ENCODE measurements at places on chromosomes 2 and 18. TPM values are rescaled to one million over a fixed set of nuclear protein-coding genes. Genes with fewer than 3 reads are reported as not detected.
A peak's percentile ranks its signal among the peaks of the same experiment; 100 is the strongest.

- H3K4me1 ChIP-seq, result peaks cover 38% of the 10 kb centered on the region
- H3K27me3 ChIP-seq, result peaks cover 11% of the 10 kb centered on the region
- peak overlapping the region; percentile 61 for H3K27ac ChIP-seq
- peak; percentile 48 for DNase-seq
- no peaks in the 10 kb centered on the region for H3K36me3 ChIP-seq
- peak overlapping the region; percentile 53 for H3K4me3 ChIP-seq
Measured at GRCh38 chr2:239927424-239927981, 97.6 kb downstream of the NDUFA10 start.

- peak within 1 kb of the TSS; percentile 66 for H3K4me3 ChIP-seq
- H3K36me3 ChIP-seq, result no peaks in the 10 kb centered on the region
- no peak within 1 kb of the TSS for H3K27ac ChIP-seq
- peaks cover 33% of the 10 kb centered on the region for H3K4me1 ChIP-seq
- peak; percentile 22 for DNase-seq
Measured at GRCh38 chr18:49561289-49562193, at the start of gene LIPG. Gene LIPG (plus strand): TSS chr18:49562057. CDS start chr18:49562309, 252 bp downstream.

- no peak overlapping the region for H3K27ac ChIP-seq
- no peaks in the 10 kb centered on the region for H3K27me3 ChIP-seq
- DNase-seq, result no peak
- no peak overlapping the region for H3K4me3 ChIP-seq
- no peaks in the 10 kb centered on the region for H3K36me3 ChIP-seq
Measured at GRCh38 chr2:162579169-162579568, 235.2 kb downstream of the GCA start.

The LRRTM4 gene
- total RNA-seq, result not detected

DNA sequence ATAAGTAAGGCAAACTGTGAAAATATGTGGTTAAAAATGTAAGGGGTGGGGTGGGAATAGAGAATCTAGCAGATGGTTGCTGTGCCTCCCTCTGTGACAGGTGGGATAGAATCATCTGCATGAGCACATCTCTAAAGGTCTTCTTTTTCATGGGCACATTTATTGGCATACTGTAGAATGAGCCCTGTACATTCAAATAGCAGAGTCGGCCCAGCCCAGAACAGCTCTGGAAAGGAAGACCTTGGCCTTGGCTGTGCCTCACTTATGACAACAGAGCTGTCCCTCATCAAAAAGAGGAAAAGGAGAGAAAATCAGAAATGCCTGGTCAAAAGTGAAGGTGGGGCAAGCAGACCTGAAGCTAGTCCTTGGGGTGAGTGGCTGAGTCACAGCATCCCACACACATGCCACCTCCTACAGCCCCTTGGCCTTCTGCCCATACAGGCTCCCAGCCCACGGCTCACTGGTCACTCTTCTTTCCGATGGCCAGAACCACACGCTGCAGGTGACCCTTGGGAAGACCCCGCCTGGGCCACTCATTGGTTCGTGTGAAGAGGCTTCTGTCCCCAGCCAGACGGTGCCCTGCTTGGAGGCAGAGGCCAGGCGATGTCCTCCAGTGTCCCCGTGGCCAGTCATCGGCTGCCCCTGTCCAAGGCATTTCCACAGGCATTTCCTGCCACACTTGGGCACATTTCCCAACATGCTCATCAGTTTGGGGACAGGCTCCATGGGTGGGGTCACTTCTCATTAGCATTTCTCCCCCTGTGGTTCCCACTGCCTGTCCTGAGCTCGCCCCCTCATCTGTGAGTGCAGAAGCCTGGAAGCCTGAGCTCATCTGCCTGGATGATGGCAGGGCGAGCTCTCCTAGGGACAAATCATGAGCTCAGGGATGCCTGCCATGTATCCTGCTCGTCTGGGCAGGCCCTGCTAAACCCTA, 113.6 kb downstream of the MCFD2 start:
- H3K27ac ChIP-seq, result no peak overlapping the region
- no peaks in the 10 kb centered on the region for H3K27me3 ChIP-seq
- DNase-seq, result no peak
- H3K4me3 ChIP-seq, result no peak overlapping the region
- no peaks in the 10 kb centered on the region for H3K4me1 ChIP-seq

The MAP3K19 gene
- total RNA-seq, result not detected

DNA sequence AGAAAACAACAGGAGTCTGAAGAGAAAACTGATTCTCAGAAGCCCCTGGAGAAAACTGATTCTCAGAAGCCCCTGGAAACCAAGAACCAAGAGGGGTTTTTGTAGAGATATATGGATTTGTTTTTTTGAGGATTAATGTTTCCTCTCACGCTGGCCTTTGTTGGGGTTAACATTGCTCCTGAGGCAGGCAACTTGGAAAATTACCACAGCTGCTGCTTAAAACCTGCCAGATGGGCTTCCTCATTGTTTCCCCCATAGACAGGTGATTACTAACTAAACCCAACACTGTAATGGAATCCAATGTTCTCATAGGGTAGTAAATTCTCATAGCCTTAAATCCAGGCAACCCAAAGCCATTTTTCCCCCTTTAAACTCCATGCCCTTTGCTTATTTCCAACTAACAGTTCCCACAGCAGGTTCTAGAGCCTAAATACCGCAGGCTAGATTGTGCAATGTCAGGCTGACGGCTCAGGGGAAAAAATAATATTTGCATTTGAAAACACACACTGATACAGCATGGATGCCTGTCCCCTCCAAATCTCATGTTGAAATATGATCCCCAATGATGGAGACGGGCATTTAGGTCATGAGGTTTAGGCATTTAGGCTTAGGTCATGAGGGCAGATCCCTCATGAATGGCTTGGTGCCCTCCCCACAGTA, 272.3 kb upstream of the PKDCC start:
- peaks cover 2% of the 10 kb centered on the region for H3K27me3 ChIP-seq
- H3K4me1 ChIP-seq, result no peaks in the 10 kb centered on the region
- H3K4me3 ChIP-seq, result no peak overlapping the region
- no peaks in the 10 kb centered on the region for H3K36me3 ChIP-seq
- no peak for DNase-seq

GRCh38 chr18:45657357-45658335, 42.4 kb downstream of the SLC14A2 start:
- no peak overlapping the region for H3K4me3 ChIP-seq
- peak; percentile 29 for DNase-seq
- peaks cover 16% of the 10 kb centered on the region for H3K4me1 ChIP-seq
- peaks cover 5% of the 10 kb centered on the region for H3K27me3 ChIP-seq

DNA sequence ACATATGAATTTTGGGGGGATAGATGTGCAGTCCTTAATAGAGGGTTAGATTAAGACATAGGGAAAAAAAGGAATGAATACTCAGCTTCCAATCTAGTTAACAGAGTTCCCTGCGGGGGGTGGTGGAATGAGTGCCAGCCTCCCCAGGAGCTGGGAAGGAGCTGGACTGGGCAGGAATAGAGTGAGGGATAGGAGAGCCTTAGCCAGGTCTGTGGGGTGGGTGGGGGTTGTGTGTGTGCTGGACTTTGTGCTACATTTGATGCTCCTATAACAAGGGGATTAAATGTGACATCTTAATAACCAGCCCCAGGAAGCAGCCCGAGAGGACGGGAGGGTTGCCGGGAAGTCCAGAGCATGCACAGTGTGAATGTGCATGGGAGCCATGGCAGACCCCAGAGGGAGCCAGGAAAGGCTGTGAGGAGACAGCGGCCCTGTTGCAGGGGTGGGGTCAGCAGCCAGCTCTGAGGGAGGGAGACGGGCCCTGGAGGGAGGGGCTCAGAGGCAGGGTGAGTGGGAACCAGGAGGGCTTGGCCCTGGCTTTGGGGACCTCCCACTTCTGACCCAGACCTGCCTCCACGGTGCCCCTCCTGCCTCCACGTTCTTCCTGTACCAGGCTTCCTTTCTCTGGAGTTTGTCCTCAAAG, 3.6 kb upstream of the MBP start:
- peaks cover 36% of the 10 kb centered on the region for H3K4me1 ChIP-seq
- no peak overlapping the region for H3K4me3 ChIP-seq
- H3K36me3 ChIP-seq, result peaks cover 6% of the 10 kb centered on the region
- no peak for DNase-seq

DNA sequence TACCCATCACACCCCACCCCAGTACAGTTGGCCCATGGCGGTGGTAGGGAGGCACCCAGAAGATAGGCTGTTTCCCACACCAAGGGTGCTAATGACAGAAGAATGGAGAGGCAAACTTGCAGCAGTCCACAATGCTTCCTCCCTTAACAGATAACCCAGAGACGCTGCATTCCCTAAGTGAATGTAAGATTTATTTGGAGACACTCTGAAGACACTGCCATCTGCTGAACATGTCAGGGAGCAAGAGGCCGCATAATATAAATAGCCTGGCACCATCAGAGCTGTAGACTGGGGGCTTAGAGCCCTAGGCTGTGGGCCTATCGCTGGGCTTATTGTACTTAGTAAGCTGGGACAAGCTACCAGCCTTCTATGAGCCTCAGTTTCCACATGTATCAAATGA, 2.2 kb upstream of the IWS1 start:
- no peak overlapping the region for H3K4me3 ChIP-seq
- H3K36me3 ChIP-seq, result peaks cover 6% of the 10 kb centered on the region
- H3K27ac ChIP-seq, result peak overlapping the region; percentile 7
- no peak for DNase-seq

GRCh38 chr2:240245184-240245583, 104.7 kb upstream of the OTOS start:
- H3K36me3 ChIP-seq, result no peaks in the 10 kb centered on the region
- no peaks in the 10 kb centered on the region for H3K4me1 ChIP-seq
- H3K4me3 ChIP-seq, result no peak overlapping the region
- no peak for DNase-seq

- H3K4me1 ChIP-seq, result peaks cover 76% of the 10 kb centered on the region
- H3K27ac ChIP-seq, result peak overlapping the region; percentile 15
- H3K36me3 ChIP-seq, result peaks cover 25% of the 10 kb centered on the region
- no peaks in the 10 kb centered on the region for H3K27me3 ChIP-seq
- peak overlapping the region; percentile 16 for H3K4me3 ChIP-seq
Measured at GRCh38 chr2:177396703-177397460, 4.3 kb downstream of the AGPS start.

The GALNT3 gene
- total RNA-seq, result 4.8 TPM

DNA sequence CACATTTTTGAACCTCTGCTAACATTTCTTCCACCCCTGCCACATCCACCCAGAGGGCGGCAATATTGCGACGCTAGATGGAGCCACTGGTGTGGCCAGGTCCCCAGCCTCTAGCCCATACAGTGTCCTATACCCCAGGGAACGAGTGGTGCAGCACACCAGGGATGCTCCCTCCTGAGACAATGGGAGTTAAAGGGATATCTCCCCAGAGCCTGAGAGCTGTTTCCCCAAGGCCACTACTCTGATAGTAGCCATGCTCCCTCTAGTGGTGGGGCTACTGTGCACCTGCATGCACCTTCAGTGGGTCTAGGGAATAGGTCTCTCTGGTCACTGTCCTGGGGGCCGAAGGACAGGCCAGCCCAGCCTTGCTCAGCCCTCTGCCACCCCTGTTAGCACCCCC, 336.4 kb upstream of the FSHR start:
- H3K4me3 ChIP-seq, result no peak overlapping the region
- no peaks in the 10 kb centered on the region for H3K4me1 ChIP-seq
- no peaks in the 10 kb centered on the region for H3K27me3 ChIP-seq
- DNase-seq, result no peak

GRCh38 chr2:149483004-149483605, 104.5 kb downstream of the MMADHC start:
- H3K4me1 ChIP-seq, result no peaks in the 10 kb centered on the region
- no peak overlapping the region for H3K27ac ChIP-seq
- no peaks in the 10 kb centered on the region for H3K27me3 ChIP-seq
- H3K4me3 ChIP-seq, result no peak overlapping the region
- no peaks in the 10 kb centered on the region for H3K36me3 ChIP-seq
- no peak for DNase-seq

DNA sequence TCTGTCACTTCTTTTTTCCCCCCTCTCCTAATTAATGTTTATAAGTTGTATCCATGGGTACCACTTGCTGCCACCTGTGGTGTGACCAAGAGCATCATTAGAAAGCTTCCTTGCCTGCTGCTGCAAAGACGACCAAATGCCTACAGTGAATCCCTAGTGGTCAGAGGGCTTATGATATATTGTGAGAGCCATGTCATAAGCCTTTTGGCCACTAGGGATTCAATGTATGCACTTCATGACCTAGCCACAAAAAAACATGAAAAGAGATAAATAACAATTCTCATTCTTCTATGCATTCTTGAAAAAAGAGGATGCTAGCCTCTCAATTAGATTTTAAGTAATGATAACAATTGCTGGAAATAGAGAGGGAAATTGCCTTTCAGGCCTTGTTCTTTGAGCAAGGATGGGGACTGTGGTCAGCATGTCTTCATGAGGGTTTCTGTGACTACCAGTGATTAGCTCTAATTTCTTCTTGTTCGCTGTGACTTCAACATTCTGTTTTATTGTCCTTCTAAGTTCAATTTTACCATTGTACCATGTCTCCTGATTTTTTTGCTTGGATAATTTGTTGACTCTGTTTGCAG, 435.3 kb downstream of the TGIF1 start:
- H3K4me3 ChIP-seq, result no peak overlapping the region
- H3K27ac ChIP-seq, result no peak overlapping the region
- no peaks in the 10 kb centered on the region for H3K4me1 ChIP-seq
- H3K27me3 ChIP-seq, result peaks cover 5% of the 10 kb centered on the region

GRCh38 chr2:224016963-224017362, 22.1 kb downstream of the SERPINE2 start:
- peaks cover 23% of the 10 kb centered on the region for H3K4me1 ChIP-seq
- no peak for DNase-seq
- peaks cover 8% of the 10 kb centered on the region for H3K36me3 ChIP-seq
- no peak overlapping the region for H3K4me3 ChIP-seq

DNA sequence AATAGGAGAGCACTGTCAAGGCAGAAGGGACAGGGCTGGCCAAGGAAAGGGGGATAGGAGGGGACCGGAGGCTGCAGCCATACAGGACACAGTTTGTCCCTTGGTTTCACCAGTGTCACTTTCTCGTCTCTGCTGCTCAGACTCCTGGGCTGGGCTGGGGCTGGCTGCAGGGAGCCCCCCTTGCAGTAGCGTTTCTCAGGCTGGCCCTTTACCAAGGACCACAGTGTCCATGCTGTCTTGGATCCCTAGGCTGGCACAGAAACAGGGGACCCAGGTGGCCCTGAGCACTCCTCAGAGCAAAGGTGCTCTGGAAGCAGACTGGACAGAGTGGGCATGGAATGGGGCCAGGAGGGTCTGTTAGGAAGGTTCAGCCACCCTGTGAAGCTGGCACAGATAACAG, 34.8 kb downstream of the ATOH8 start:
- no peaks in the 10 kb centered on the region for H3K4me1 ChIP-seq
- peaks cover 12% of the 10 kb centered on the region for H3K27me3 ChIP-seq
- no peak for DNase-seq

DNA sequence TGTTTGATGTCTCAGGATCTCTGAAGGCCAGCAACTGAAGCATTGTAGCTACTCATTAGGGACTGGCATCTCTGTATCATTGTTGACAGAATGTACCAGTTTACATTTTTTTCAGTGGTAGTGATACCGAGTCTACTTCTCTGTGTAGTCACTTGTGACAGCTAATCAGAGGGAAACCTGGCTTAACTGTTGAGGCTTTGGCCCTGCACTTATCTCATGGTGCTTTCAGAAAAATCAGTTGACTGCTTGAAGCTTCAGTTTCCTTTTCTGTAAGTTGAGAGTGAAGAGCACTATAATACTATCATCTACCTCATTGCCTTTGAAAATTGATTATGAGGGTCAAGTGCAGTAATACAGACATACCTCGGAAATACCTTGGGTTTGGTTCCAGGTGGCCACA, 90.0 kb downstream of the COMMD1 start:
- H3K27me3 ChIP-seq, result no peaks in the 10 kb centered on the region
- no peak overlapping the region for H3K4me3 ChIP-seq
- H3K36me3 ChIP-seq, result no peaks in the 10 kb centered on the region
- H3K27ac ChIP-seq, result no peak overlapping the region

- no peak for DNase-seq
- no peak overlapping the region for H3K4me3 ChIP-seq
- no peaks in the 10 kb centered on the region for H3K4me1 ChIP-seq
- no peak overlapping the region for H3K27ac ChIP-seq
Measured at GRCh38 chr2:240958366-240959213, 39.8 kb upstream of the SNED1 start.

The CCDC68 gene
- not detected for total RNA-seq

All from activated T-helper 1 cell treated with anti-CD3 and anti-CD28 coated beads, Interleukin-12 subunit alpha, Interleukin-12 subunit beta, Interleukin-2, Interleukin-4 antibody, amounts not matched to agents 30 ng/mL and 10 ng/mL and 1 ng/mL, durations not matched to agents 14 hours and 24 hours and 36 hours (primary cell).